ENCODE measurements at places on chromosomes 12 and 14. TPM values are rescaled to one million over a fixed set of nuclear protein-coding genes. Genes with fewer than 3 reads are reported as not detected.

Gene ACADS
- total RNA-seq, result 12.7 TPM

- DNase-seq, result no peak
Measured at GRCh38 chr14:37124614-37125013, 47.8 kb downstream of the SLC25A21 start.

DNA sequence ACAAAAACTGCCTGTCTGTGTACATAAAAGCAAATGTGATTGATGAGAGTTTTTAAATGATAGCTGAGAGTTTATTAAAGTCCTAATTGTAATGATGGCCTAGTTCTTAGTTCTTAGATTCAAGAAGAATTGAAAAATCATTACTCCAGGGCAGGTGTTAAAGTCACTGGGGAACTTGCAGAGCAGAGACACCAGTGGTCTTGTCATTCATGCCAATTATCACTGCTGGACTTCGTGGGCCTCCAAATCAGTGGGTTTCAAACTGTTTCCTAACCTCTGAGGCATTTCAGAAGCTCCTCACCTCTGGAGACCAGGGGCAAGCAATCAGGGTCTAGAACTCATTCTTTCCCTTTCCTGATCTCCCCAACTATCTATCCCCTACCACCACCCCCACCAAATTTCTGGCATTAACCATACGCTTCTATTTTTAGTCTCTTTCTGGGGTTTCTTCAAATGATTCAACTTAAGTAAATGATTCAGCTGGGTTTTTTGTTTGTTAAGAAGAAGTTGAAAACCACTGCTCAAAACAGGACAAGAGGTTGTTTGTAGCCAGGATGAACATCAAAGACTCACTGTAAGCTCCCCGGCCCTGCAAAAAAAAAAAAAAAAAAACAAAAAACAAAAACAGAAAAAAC, 80.1 kb downstream of the CEP83 start:
- DNase-seq, result no peak

DNA sequence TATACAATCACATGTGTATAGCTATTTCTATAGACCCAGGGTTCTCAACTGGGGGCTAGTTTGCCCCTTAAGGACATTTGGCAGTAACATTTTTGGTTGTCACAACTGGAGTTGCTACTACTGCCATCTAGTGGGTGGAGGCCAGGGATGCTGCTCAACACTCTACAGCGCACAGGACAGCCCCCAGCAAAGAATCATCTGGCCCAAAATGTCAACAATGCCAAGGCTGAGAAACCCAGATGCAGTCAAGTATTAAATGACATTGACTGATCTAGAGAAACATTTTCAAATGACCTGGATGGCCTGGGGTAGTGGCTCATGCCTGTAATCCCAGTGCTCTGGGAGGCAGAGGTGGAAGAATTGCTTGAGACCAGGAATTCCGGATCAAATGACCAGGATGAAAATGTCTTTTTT, 5.8 kb downstream of the WSB2 start:
- no peak for DNase-seq

- no peak for DNase-seq
Measured at GRCh38 chr14:60093080-60093479, 1.4 kb downstream of the PCNX4 start.

DNA sequence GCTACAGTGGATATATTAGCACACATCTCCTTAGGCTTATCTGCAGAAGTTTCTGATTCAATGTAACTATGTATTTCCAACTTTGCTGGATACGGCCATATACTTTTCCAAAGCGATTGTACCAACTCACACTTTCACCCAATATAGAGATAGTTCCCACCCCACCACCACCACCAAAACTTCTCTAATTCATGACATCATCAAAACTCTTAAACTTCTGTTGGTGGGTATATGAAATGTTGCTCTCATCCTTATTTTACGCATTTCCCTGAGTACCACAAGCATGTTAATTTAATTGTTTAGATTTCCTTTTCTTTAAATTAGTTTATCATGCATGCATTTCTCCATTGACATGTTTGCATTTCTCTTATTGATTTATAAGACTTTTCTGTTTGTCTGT, 95.6 kb downstream of the PRKD1 start:
- no peak for DNase-seq

- no peak for DNase-seq
Measured at GRCh38 chr12:25970082-25970481, 11.6 kb downstream of the RASSF8 start.

Gene RDH16
- total RNA-seq, result under 0.01 TPM

GRCh38 chr12:92570056-92570753, 132.6 kb upstream of the PLEKHG7 start:
- no peak for DNase-seq

GRCh38 chr14:33629792-33630191, 321.1 kb downstream of the EGLN3 start:
- no peak for DNase-seq

Gene BORCS5
- total RNA-seq, result 14.8 TPM

- no peak for DNase-seq
Measured at GRCh38 chr14:51293912-51294389, 53.9 kb downstream of the TMX1 start.

- peak; percentile 91 for DNase-seq
Measured at GRCh38 chr14:96162741-96163140, 41.9 kb upstream of the BDKRB2 start.

Gene KCNH3
- total RNA-seq, result not detected

DNA sequence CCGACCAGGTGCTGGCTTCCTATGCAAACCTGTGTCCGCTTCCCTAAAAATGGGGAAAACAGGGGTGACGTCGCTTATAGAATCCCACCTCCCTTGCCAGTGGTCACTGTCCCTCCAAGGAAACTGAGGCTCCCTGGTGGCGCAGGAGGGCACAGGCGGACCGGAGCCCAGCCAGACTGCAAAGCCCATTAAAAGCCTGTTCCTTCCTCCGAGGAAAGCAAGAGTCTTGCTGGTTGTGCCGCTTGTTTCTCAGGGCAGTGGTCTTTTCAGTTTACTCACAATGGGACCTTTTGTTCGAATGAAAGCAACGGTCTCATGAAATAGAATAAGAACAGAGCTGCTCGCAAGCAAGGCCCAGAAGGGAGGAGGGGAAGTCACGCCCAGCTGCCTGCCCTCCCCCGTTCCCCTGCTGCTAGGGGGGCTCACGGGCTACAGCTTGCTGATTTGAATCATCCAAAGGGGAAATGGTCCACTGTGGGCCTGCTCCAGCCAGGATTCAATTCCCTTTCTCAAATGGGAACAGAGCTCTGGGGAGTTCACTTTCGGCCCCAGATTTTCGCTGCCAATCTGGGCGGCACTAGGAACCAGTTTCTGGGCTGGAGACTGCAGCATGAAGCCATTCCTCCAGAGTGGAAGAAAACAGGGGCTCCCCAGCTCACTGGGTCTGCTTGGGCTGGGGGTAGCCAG, 4.6 kb upstream of the SELPLG start:
- DNase-seq, result no peak

Gene B4GALNT3
- total RNA-seq, result 0.36 TPM
